ENCODE measurements at places on chromosomes 7 and 10. TPM values are rescaled to one million over a fixed set of nuclear protein-coding genes. Genes with fewer than 3 reads are reported as not detected.

The VWC2 gene
- 0.10 TPM for total RNA-seq

The GSTO2 gene
- total RNA-seq, result 0.48 TPM

The HIPK2 gene
- total RNA-seq, result 46.5 TPM

The LMOD2 gene
- total RNA-seq, result not detected

The TEX36 gene
- not detected for total RNA-seq

The ADRA2A gene
- total RNA-seq, result 7.7 TPM

The FAM241B gene
- 3.1 TPM for total RNA-seq

The WASHC2A gene
- 26.7 TPM for total RNA-seq

The AGR2 gene
- total RNA-seq, result not detected

The ZMIZ2 gene
- 52.2 TPM for total RNA-seq

The ACTL6B gene
- total RNA-seq, result not detected

The MYO1G gene
- 4.9 TPM for total RNA-seq

The STEAP2 gene
- total RNA-seq, result 47.7 TPM

The TRIM50 gene
- 0.32 TPM for total RNA-seq

The PNLIP gene
- 4.8 TPM for total RNA-seq
